Activated CD8-positive, alpha-beta memory T cell treated with anti-CD3 and anti-CD28 coated beads for 4 hours (primary cell): ENCODE measurements at places on chromosomes 11 and 22.

- no peak for DNase-seq
Measured at GRCh38 chr11:67612751-67613150, 6.0 kb downstream of the NDUFV1 start.

- no peak for DNase-seq
Measured at GRCh38 chr11:128968916-128969315, 26.2 kb upstream of the TP53AIP1 start.

- DNase-seq = no peak
Measured at GRCh38 chr22:44328762-44329161, 16.0 kb upstream of the SHISAL1 start.

DNA sequence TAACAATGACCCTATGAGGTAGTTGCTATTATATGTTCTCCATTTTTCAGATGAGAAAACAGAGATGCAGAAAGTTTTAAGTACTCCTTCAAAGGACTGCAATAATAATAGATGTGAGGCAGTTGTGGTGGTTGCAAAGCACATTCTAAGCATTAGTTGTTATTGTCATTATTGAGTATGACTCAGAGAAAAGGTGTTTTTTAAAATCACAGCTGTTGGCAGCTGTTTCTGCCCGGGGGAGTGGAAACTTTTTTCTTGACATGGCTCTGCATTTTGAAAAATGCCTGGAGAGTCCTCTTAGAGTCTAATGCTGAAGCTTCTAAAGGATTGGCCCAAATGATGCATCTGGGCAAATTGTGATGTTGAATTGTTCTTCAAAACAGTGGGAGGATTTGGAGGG lies 244.5 kb upstream of the MPPED2 start:
- DNase-seq = no peak

DNA sequence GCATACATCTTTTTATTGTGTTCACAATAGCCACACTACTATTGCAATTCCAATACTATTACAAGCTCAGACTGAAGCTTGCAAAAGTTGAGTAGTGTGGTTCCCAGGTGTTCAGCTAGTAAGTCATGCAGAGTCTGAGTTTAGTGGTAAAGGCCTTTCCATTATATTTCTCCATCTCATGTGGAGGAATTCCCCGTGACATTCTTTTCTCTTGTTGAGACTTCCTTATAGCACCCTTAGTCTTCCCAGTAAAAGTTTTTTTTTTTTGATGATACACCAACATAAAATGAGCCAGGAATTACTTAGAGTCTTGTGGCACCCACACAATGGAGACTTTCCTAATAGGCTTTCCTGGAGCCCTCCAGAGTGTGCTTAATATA lies 110.8 kb downstream of the UVRAG start:
- DNase-seq = no peak

GRCh38 chr22:21022955-21023614 lies 8.1 kb downstream of the P2RX6 start:
- no peak for DNase-seq

DNA sequence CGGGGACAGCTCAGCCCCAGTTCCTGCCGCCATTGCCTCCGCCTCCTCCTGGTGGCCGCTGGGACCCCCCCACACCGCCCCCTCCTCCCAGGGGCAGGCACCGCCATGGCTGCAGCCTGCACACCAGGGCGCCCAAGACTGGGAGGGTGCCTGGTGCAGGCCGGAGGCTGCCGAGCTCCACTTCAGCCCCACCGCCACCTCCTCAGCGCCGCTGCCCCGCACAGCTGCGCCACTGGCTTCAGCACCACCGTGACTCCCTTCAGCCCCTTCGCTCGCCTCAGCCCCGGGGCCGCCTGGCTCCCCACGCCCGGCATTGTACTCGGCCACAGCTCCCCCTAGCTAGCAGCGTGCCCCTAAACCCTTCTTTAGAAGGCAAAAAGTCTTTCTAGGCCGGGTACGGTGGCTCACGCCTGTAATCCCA lies 131.1 kb downstream of the CRYBB2 start:
- no peak for DNase-seq

- DNase-seq = no peak
Measured at GRCh38 chr11:123742724-123743120, 1.3 kb upstream of the ZNF202 start.

DNA sequence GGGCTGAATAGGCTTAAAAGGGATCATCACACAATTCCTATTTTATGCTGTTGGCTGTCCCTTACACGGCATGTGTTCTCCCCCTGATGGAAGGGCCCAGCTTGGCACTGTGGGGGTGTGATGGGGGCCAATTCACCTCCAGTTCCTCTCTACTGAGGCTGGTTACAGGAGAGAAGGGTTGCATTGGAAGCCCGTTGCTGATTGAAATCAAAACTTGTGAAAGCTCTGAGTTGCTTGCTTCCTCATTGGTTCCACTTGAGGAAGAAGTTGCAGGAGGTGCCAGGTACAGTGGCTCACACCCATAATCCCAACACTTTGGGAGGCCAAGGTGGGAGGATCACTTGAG lies 13.3 kb upstream of the PRG2 start:
- DNase-seq = no peak

- DNase-seq = no peak
Measured at GRCh38 chr11:62646825-62647608, 604 bp upstream of the GANAB start.
